Bronchial epithelial cell (primary cell): ENCODE measurements at places on chromosomes 6 and 20. TPM values are rescaled to one million over a fixed set of nuclear protein-coding genes. Genes with fewer than 3 reads are reported as not detected.

XKR7 gene
- not detected in 2 replicates for total RNA-seq

ILRUN gene
- total RNA-seq = 62.1 and 64.9 TPM in 2 replicates

CPNE5 gene
- total RNA-seq = not detected in 2 replicates

NINL gene
- 4.1 and 5.0 TPM in 2 replicates for total RNA-seq

PLCG1 gene
- total RNA-seq = 20.8 and 32.1 TPM in 2 replicates

GPSM3 gene
- total RNA-seq = 0.64 and 0.79 TPM in 2 replicates

ARFGEF3 gene
- 10.3 and 14.2 TPM in 2 replicates for total RNA-seq

TFAP2C gene
- 2.9 and 5.1 TPM in 2 replicates for total RNA-seq

BPIFB1 gene
- total RNA-seq = not detected in 2 replicates
